ENCODE measurements at places on chromosomes 7 and 10.

GRCh38 chr10:34721208-34721840 is 93.8 kb downstream of the PARD3 start:
- no peak for DNase-seq

GRCh38 chr10:6737080-6737641 is 157.1 kb upstream of the PRKCQ start:
- no peak for DNase-seq

GRCh38 chr7:96093435-96093834 is 228.5 kb downstream of the SLC25A13 start:
- DNase-seq, result no peak

DNA sequence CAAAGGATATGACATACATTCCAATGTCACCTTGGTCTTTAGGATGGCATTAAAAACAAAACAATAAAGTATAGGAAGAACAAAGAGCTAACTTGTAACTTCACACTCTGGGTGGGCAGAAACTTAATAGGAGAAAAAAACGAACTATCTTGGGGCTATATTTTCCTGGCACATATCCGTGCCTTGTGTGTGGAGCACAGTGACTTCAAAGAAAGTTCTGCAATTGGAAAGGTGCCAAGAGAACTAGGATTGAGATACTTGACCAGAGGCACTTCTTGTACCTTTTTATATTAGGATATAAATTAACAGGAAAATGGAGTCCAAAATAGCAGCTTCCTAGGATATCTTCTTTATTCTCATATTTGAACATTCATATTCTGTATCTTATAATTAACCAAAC is 148.4 kb downstream of the SEMA3D start:
- DNase-seq, result no peak

GRCh38 chr10:90652519-90652918 is 205.3 kb downstream of the HTR7 start:
- no peak for DNase-seq

- DNase-seq, result no peak
These were observed 303.7 kb downstream of the PRPF18 start for GRCh38 chr10:13890233-13891127.

GRCh38 chr7:657565-658119 is 68.9 kb upstream of the DNAAF5 start:
- DNase-seq, result no peak

DNA sequence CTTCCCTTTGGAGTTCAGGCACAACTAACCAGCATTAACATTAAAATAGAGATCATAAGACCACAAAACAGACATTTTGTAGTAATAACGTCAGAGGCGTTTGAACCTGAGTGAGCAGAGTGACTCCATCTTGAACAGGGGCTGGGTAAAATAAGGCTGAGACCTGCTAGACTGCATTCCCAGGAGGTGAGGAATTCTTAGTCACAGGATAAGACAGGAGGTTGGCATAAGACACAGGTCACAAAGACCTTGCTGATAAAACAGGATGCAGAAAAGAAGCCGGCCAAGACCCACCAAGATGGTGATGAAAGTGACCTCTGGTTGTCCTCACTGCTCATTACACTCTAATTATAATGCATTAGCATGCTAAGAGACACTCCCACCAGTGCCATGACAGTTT is 493.2 kb upstream of the AUTS2 start:
- DNase-seq, result no peak

DNA sequence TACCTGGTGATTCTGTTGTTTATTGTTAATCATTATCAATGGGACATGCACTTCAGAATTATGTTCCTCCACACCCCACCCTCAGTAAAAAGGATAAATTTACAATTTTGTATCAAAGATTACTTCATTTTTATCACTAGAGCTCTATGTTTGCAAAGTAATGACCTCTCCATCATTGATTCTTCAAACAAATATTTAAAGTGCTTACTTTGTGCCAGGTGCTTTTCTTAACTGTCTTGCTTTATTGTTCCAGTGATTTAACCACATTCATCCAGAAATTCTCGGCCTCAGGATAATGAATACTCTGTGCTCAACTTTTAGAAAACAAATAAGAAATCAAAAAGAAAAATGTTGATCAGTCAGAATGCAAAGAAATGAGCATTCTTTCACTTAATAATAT is 144.9 kb upstream of the FOXP2 start:
- no peak for DNase-seq

DNA sequence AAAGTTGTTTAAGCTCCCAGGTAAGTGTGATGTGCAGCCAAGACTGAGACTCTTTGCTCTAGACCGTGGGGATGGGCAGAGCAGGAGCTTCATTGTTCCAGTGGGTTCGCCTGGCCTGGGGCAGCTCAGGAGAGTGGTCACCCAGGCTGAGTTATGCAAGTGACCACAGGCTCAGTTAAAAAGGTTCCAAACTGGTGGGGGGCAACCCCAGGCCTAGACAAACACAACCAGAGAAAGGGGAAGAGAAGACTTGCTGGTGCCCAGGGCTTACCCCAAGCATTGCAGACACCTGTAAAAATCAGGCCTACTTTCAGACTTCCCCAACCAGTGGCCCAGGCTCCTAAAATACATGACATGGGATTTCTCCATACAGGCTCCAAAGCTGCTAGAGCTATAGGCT is 21.6 kb downstream of the CREB3L2 start:
- no peak for DNase-seq

DNA sequence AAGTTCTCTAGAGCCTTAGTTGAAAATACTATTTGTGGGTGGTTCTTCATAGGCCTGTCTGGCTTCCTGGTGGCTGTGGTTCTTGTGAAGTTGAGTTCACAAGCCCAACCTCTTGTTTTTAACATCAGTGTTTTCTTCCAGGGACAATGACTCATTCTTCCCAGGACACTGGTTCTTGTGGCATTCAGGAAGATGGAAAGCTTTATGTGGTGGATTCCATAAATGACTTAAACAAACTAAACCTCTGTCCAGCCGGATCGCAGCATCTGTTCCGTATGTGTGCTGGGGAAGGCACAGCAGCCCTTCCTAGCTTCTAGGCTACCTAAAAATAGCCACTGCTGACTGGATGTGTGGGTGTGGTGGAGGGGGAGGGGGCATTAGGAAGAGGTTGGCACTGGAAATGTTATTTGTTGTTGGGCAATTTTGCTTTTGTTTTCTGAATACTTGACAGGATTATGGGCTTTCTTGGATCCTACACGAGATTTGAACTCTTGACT is 3.9 kb downstream of the LSMEM1 start:
- no peak for DNase-seq

- DNase-seq, result no peak
These were observed 1.3 kb downstream of the NFE2L3 start for GRCh38 chr7:26153241-26153822.

DNA sequence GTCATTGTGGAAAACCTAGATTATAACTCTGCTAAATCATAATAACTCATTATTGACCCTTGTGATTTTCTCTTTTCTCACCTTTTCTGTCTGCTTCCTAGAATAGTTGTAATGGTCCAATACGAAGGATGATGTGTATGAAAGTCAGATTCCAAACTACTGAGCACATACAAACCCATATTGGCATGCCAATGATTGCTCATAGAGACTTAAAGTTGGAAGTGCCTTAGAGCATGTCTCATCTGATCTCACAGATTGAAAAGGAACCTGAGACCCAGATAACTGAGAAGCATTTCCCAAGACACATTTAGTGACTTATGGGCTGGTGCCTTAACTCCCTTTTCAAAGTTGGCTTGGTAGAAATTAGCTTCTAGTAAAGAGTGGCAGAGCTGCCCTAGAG is 594.3 kb downstream of the REEP3 start:
- no peak for DNase-seq

GRCh38 chr10:33267708-33268107 is 66.8 kb downstream of the NRP1 start:
- DNase-seq, result no peak

GRCh38 chr7:80273327-80273726 is 138.7 kb downstream of the GNAI1 start:
- DNase-seq, result no peak

GRCh38 chr10:60998932-60999331 is 54.9 kb upstream of the RHOBTB1 start:
- DNase-seq, result no peak

Measured in vagina (tissue), 2 donors.